ENCODE measurements at places on chromosomes 1 and 21. TPM values are rescaled to one million over a fixed set of nuclear protein-coding genes. Genes with fewer than 3 reads are reported as not detected.

- H3K27me3 ChIP-seq = peaks cover 18% of the 10 kb centered on the region
- DNase-seq = no peak
- H3K4me3 ChIP-seq = no peak overlapping the region
These were observed 21.2 kb downstream of the SYT2 start for GRCh38 chr1:202689082-202689481.

DNA sequence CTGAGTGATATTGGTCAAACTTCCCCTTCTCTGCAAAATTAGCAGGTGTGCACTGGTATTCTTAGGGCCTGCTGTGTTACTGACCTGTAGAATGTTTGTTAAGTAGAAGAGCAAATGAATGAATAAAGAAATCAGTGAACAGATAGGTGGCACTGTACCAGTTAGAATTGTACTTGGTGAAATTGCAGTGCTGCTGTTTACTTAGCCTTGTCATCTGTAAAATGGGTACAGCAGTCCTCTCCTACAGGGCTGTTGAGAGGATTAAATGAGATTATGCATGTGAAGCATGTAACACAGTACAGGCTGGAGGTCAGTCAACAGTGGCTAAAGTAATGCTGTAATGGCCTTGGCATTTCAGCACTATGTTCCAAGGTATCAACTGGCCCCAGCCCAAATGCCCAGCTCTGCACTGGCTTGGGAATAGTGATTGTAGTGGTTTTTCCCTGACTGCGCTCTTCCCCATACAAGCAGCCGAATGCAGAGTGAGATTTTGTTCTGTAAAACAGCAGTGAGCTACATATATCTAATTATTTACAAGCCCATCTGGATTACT, 10.5 kb downstream of the VANGL1 start:
- DNase-seq = no peak
- H3K4me1 ChIP-seq = peaks cover 14% of the 10 kb centered on the region
- no peak overlapping the region for H3K4me3 ChIP-seq
- no peak overlapping the region for H3K27ac ChIP-seq
- H3K27me3 ChIP-seq = no peaks in the 10 kb centered on the region

DNA sequence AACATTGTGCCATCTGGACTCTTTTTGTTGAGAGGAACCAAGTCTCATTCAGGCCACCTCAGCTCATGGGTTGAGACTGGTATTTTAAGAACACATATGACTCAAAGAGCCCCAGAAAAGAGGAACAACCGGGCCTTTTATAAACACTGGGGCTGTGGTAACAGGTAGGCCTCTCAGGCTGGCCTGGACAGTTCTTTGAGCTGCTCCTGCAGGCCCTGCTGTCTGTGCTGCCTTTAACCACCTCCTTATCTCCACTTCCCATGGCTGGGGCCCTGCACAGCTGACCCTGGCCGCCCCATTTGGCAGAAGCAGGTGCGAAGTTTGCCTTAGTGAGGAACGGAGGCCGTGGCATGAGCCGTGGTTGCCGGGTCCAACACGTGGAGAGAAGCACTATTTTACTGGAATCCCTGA, 163.3 kb downstream of the RHOU start:
- peaks cover 7% of the 10 kb centered on the region for H3K27me3 ChIP-seq
- H3K36me3 ChIP-seq = no peaks in the 10 kb centered on the region
- no peak overlapping the region for H3K4me3 ChIP-seq
- peaks cover 2% of the 10 kb centered on the region for H3K4me1 ChIP-seq
- DNase-seq = no peak

GRCh38 chr1:45568421-45568820, 15.4 kb upstream of the NASP start:
- peaks cover 22% of the 10 kb centered on the region for H3K36me3 ChIP-seq
- no peaks in the 10 kb centered on the region for H3K27me3 ChIP-seq
- H3K4me1 ChIP-seq = peaks cover 2% of the 10 kb centered on the region
- DNase-seq = no peak

DNA sequence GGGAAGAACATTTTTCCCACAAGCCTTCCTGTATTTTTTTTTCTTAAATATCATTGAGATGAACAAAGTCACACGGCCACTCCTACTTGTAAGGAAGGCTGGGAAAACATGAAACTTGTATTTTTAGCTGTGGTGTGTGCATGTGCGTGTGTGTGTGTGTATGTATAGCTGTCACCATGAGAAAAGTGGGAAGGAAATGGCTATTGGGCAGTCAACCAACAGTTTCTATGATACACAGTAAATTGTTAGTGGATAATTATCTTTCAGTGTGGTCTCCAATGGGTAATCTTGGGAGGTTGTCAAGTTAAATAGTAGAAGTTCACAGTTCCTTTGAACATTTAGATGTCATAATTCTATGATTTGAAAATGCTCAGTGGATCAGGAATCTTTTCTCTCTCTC, 132.7 kb upstream of the USP24 start:
- H3K27me3 ChIP-seq = peaks cover 8% of the 10 kb centered on the region
- no peaks in the 10 kb centered on the region for H3K4me1 ChIP-seq
- no peak overlapping the region for H3K4me3 ChIP-seq
- H3K36me3 ChIP-seq = no peaks in the 10 kb centered on the region

- no peaks in the 10 kb centered on the region for H3K27me3 ChIP-seq
- H3K27ac ChIP-seq = no peak overlapping the region
- peaks cover 5% of the 10 kb centered on the region for H3K4me1 ChIP-seq
- no peaks in the 10 kb centered on the region for H3K36me3 ChIP-seq
- DNase-seq = no peak
- H3K4me3 ChIP-seq = no peak overlapping the region
These were observed 54.0 kb upstream of the ACTL8 start for GRCh38 chr1:17700945-17701810.

GRCh38 chr1:228214921-228215662, 7.2 kb downstream of the OBSCN start:
- H3K4me1 ChIP-seq = peaks cover 7% of the 10 kb centered on the region
- no peak overlapping the region for H3K4me3 ChIP-seq
- DNase-seq = no peak
- no peaks in the 10 kb centered on the region for H3K27me3 ChIP-seq
- H3K36me3 ChIP-seq = peaks cover 4% of the 10 kb centered on the region

GRCh38 chr1:86273066-86273465, 116.5 kb upstream of the COL24A1 start:
- no peaks in the 10 kb centered on the region for H3K4me1 ChIP-seq
- H3K27me3 ChIP-seq = no peaks in the 10 kb centered on the region
- H3K27ac ChIP-seq = no peak overlapping the region
- H3K36me3 ChIP-seq = no peaks in the 10 kb centered on the region

GRCh38 chr21:33968080-33968994, 52.7 kb upstream of the ATP5PO start:
- no peaks in the 10 kb centered on the region for H3K27me3 ChIP-seq
- H3K27ac ChIP-seq = no peak overlapping the region
- peaks cover 49% of the 10 kb centered on the region for H3K36me3 ChIP-seq
- H3K4me3 ChIP-seq = no peak overlapping the region
- peaks cover 6% of the 10 kb centered on the region for H3K4me1 ChIP-seq

- no peaks in the 10 kb centered on the region for H3K36me3 ChIP-seq
- no peaks in the 10 kb centered on the region for H3K4me1 ChIP-seq
- DNase-seq = no peak
- H3K27me3 ChIP-seq = no peaks in the 10 kb centered on the region
These were observed 301.8 kb downstream of the BRINP2 start for GRCh38 chr1:177472567-177472966.

DNA sequence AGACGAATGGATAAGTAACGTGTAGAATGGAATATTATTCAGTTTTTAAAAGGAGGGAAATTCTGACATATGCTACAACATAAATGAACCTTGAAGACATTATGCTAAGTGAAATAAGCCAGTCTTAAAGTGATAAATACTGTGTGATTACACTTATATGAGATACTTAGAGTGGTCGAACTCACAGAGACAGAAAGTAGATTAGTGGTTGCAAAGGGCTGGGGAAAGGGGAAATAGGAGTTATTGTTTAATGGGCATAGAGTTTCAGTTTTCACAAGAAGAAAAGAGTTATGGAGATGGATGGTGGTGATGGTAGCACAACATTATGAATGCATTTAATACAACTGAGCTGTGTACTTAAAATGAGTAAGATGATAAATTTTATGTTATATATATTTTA, 14.7 kb upstream of the AHCYL1 start:
- H3K4me1 ChIP-seq = no peaks in the 10 kb centered on the region
- H3K27me3 ChIP-seq = peaks cover 53% of the 10 kb centered on the region
- H3K36me3 ChIP-seq = no peaks in the 10 kb centered on the region
- no peak overlapping the region for H3K4me3 ChIP-seq

DNA sequence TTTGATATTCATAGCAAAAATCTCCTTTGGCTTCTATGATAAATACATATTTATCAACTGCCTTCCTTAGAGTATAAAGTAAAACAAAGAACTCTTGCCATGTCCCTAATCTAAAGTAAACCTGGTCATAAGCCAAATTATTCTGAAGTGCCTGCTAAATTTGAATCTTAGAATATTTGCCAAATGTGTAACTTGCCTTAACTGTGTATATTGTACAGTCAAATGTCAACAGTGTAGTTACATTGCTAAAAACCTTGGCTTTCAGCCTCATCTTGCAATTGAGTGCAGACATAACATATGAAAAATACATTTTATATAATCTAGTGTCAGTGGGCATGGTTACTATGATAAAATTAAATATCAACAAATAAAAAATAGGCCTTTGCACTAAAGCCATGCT, 583.4 kb upstream of the ADAMTS5 start:
- H3K36me3 ChIP-seq = no peaks in the 10 kb centered on the region
- H3K4me1 ChIP-seq = no peaks in the 10 kb centered on the region
- DNase-seq = no peak

- no peaks in the 10 kb centered on the region for H3K36me3 ChIP-seq
- H3K4me1 ChIP-seq = no peaks in the 10 kb centered on the region
- DNase-seq = no peak
These were observed 298.8 kb downstream of the FAM72C start for GRCh38 chr1:143672983-143673382.

DNA sequence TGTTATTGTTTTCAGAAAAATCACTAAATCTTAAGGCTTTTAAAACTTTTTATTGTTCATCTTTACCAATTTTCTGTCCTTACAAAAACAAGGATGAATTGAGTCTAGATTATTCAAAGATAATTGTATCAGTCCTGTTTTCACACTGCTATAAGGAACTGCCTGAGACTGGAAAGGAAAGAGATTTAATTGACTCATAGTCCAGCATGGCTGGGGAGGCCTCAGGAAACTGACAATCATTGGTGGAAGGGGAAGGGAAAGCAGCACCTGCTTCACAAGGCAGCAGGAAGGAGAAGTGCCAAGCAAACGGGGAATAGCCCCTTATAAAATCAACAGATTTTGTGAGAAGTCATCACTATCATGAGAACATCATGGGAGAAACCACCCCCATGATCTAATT, 455.6 kb upstream of the ZP4 start:
- no peaks in the 10 kb centered on the region for H3K36me3 ChIP-seq
- no peak overlapping the region for H3K27ac ChIP-seq
- H3K4me1 ChIP-seq = no peaks in the 10 kb centered on the region
- DNase-seq = no peak
- H3K4me3 ChIP-seq = no peak overlapping the region

GRCh38 chr1:218643926-218644325, 298.8 kb downstream of the TGFB2 start:
- DNase-seq = no peak
- H3K36me3 ChIP-seq = no peaks in the 10 kb centered on the region
- H3K4me1 ChIP-seq = no peaks in the 10 kb centered on the region
- no peak overlapping the region for H3K27ac ChIP-seq

DNA sequence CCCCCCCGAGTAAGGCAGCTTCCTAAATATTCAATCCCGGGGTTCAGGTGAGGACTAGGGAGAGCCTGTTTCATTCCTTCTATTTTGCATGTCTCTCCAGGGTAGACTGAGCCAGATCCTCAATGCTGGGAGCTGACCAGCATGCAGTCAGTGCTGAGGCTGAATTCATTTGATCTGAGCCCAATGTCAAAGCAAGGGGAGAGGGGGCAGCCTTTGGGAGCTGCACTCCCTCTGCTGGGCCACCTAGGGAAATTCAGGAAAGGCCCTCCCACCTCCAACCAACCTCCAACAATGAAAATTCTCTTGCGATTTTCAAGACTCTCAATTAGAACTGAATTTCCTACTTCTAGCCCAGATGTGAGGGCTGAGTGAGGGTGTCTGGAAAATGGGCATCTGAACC, 371.2 kb downstream of the NPHP4 start:
- no peak for DNase-seq
- no peaks in the 10 kb centered on the region for H3K4me1 ChIP-seq
- H3K27me3 ChIP-seq = peaks cover 10% of the 10 kb centered on the region

- no peaks in the 10 kb centered on the region for H3K27me3 ChIP-seq
- DNase-seq = no peak
- no peak overlapping the region for H3K27ac ChIP-seq
- H3K4me1 ChIP-seq = no peaks in the 10 kb centered on the region
- H3K36me3 ChIP-seq = peaks cover 21% of the 10 kb centered on the region
- no peak overlapping the region for H3K4me3 ChIP-seq
These were observed 18.4 kb downstream of the CCT3 start for GRCh38 chr1:156319664-156320063.

GRCh38 chr1:36380143-36380619, 5.5 kb downstream of the STK40 start:
- no peaks in the 10 kb centered on the region for H3K27me3 ChIP-seq
- no peak for DNase-seq
- H3K36me3 ChIP-seq = peaks cover 8% of the 10 kb centered on the region
- no peak overlapping the region for H3K27ac ChIP-seq
- H3K4me3 ChIP-seq = no peak overlapping the region

GRCh38 chr1:153392258-153392657, 1.4 kb upstream of the S100A8 start:
- H3K27ac ChIP-seq = no peak overlapping the region
- H3K4me1 ChIP-seq = no peaks in the 10 kb centered on the region
- no peak for DNase-seq
- no peaks in the 10 kb centered on the region for H3K36me3 ChIP-seq
- H3K27me3 ChIP-seq = peaks cover 11% of the 10 kb centered on the region

DNA sequence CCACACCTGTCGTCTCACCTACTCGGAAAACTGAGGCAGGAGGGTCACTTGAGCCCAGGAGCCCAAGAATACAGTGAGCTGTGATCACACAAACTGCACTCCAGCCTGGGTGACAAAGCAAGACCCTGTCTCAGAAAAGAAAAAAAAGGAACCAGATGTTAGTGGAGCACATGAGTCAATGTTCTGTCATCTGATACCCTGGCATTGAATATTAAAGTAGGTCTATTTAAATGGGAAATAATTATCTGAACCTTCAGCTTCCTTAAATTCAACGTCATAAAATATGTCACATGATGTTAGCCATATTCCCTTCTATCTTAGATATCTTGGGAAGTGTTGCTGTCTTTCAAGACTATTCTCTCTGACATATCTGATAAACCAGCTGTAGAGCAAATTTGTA, 47.3 kb downstream of the NCAM2 start:
- H3K27me3 ChIP-seq = no peaks in the 10 kb centered on the region
- no peak overlapping the region for H3K4me3 ChIP-seq
- H3K27ac ChIP-seq = no peak overlapping the region
- no peaks in the 10 kb centered on the region for H3K36me3 ChIP-seq

The SPRR3 gene
- total RNA-seq = not detected

The CHRM3 gene
- 0.58 TPM for total RNA-seq

The MANEAL gene
- total RNA-seq = 1.4 TPM

The AMY1C gene
- total RNA-seq = not detected

The LCE2A gene
- not detected for total RNA-seq

The DAB1 gene
- total RNA-seq = 0.54 TPM

The TTC34 gene
- total RNA-seq = 2.8 TPM

The CFHR4 gene
- not detected for total RNA-seq

The MYCL gene
- total RNA-seq = not detected

The ERG gene
- total RNA-seq = not detected
